ENCODE measurements at places on chromosomes 5 and 9. TPM values are rescaled to one million over a fixed set of nuclear protein-coding genes. Genes with fewer than 3 reads are reported as not detected.

DNA sequence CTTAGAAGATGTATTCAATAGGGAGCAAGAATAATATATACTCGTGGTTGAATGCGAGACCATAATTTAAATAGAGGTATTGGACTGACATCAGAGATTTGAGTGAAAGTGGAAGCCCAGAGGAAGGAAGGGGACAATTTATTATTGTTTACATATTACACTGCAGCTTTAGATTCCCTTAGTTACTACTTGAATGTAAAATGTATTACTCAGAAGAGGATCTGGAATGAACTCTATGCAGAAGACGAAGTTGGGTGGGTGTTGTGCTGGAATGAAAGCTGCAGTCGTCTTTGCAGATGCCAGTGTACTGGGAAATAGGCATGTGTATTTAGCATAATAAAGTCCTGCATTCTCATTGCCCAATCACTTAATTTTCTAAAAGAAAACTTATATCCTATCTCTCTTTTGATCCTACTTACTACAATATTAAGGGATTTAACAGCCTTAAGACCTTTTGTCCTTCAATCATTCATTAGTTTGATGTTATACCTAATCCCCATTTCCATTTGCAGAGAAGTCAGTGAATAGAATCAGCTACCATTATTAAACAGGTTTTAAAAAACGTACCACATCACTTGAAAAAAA is 570.7 kb upstream of the WWC1 start:
- no peak for DNase-seq

GRCh38 chr9:98094316-98094715 is 24.7 kb downstream of the TRIM14 start:
- DNase-seq, result no peak

Gene CDX1
- not detected for total RNA-seq

Gene MACIR
- 9.1 TPM for total RNA-seq

Gene SLC46A2
- not detected for total RNA-seq

Gene TAS2R1
- total RNA-seq, result not detected

DNA sequence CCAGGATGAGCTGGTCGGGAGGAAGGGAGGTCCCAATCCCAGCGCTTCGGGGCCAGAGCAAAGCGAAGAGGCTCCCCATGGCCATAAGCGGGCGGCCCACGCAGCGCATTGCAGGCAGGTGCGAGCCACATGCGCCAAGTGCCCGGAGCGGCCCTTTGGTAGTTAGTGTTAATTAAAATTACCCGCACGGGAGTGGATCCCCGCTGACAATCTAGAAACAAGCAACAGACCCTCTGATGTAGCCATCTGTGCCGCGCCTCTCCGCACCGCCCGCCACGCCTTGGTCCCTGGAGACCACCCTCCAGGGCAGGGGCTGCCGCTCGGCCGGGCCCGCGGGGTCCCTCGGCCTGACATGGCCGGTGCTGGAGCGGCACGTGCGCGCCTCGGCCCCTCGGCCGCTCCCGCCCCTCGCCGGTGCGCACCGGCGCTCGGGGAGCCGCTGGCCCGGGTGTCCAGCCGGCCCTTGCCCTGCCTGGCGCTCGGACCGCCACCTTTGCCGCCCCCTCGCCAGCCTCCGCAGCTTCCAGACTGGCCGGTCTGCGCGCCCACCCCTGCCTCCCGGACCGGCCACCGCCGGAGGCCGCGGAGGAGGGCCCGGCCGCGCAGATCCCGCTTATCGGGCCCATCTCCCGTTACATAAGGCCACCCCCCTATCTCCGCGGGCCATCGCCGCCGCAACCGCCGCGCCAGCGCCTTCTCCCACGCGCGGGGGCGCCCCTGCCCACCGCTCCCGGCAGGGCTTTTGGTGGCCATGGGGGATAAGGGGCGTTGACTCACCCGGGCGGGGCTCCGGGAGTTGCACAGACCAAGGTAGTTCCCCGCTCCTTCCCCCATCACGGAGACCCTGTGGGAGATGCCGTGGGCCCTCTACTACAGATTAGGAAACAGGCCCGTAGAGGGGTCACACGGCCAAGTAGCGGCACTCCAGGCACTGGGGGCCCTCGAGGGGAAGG is 1.9 kb upstream of the IL13 start:
- no peak for DNase-seq

All from OCI-LY7 (cell line).